Activated CD4-positive, alpha-beta T cell treated with anti-CD3 and anti-CD28 coated beads, Interleukin-2, Interleukin-4, amounts not matched to agents 100 ng/mL and 50 ng/mL, durations not matched to agents 16 hours and 8 hours (primary cell): ENCODE measurements at places on chromosomes 5 and 9.

- no peak for DNase-seq
Measured at GRCh38 chr5:88394536-88395175, 126.0 kb upstream of the TMEM161B start.

DNA sequence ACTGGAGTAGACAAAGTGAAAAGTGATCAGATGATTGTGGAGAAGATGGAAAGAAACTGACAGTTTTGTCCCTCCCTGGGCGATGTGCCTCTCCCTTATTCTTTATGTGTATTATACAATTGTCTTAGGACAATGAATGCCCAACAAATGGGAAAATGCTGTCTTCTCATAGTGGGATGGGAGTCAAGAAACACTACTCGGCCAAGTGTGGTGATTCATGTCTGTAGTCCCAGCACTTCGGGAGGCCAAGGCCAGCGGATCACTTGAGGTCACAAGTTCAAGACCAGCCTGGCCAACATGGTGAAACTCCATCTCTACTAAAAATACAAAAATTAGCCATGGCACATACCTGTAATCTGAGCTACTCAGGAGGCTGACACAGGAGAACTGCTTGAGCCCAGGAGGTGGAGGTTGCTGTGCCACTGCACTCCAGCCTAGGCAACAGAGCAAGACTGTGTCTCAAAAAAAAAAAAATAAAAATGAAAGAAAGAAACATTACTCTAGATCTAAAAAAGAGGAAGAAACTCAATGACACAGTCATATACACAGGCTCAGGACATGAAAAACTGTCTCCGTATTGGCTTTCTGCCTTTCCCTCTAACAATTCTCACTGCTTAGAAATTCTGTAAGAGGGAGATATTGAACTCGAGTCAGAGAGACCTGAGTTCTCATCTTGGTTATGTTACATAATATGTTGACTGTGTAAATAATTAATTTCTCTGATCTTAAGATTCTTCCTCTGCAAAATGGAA lies 67.9 kb upstream of the TARS1 start:
- DNase-seq = no peak

GRCh38 chr5:105581988-105582690 lies 2019.5 kb upstream of the NUDT12 start:
- DNase-seq = no peak

DNA sequence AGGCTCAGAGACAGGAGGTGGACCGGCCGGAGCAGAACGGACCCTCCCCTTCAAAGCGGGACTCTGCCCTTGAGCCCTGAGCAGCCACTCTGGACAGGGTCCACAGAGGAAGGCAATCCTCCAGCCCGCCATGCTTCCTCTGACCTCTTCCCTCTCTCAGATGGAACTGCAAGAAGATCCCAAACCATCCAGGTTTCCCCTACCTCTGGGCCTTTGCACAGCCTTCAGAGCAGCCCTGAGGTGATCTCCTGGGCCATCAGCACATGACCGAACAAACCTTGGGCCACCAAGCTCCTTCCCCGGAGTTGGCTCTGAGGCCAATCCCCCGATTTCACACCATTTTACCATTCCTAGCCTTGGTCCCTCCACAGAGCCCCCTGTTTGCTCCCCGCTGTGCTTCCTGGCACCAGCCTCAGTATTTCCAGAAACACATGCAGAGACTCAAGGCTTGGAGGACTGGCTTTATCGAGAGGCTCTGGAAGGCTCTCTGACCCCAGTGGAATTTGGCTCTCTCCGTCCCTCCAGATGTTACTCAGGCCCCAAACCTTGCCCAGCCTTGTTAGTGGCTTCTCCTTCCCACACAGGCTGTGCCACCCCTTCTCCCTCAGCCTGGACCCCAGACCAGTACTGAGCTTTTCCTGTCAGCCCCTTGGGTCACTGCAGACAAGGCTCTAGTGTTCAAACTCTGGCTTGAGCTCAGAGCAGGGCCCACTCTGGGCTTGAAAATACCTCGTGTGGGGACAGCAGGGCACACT lies 48.6 kb upstream of the KCNMB1 start:
- DNase-seq = no peak

GRCh38 chr9:124390794-124391658 lies 24.2 kb downstream of the PSMB7 start:
- DNase-seq = no peak
